ENCODE measurements at places on chromosomes 5 and 9.

GRCh38 chr5:38347896-38348295 is 89.5 kb downstream of the EGFLAM start:
- no peak for DNase-seq

- no peak for DNase-seq
These were observed 14.7 kb downstream of the CRB2 start for GRCh38 chr9:123370526-123371227.

- no peak for DNase-seq
These were observed 1080.7 kb upstream of the NUDT12 start for GRCh38 chr5:104643320-104643719.

GRCh38 chr9:97853056-97853843 is at the start of gene FOXE1:
FOXE1 (plus strand) TSS chr9:97853226; CDS start chr9:97853915, 689 bp downstream.
- no peak for DNase-seq

GRCh38 chr9:126114850-126115460 is 211.7 kb upstream of the MVB12B start:
- no peak for DNase-seq

DNA sequence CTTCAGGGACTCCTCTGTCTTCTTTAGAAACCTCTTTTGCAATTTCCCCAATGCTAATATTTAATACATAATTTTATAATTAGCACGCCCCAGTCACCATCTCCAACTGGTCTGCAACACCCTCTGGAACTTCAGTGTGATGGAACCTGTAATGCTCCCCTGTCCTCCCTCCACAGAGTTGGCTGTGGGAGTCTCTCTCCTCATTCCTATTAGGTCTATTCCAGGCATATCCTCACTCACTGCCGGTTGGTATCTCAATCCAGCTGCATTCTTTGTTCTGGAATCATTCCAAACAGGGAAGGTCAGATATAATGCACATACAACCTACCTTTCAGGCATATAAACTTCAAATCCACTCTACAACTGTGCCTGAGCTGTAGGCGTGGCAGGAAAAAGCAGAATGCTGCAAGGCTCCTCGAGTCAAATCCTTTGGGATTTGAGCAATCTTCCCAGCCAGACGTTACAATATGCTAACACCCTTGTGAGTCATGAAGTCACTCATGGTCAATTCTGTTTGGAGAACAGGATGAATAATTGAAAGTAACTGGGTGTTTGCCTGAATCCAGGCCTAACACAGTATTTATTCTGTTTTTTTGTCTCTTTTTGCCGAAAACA is 293.8 kb downstream of the CWC27 start:
- DNase-seq = no peak

DNA sequence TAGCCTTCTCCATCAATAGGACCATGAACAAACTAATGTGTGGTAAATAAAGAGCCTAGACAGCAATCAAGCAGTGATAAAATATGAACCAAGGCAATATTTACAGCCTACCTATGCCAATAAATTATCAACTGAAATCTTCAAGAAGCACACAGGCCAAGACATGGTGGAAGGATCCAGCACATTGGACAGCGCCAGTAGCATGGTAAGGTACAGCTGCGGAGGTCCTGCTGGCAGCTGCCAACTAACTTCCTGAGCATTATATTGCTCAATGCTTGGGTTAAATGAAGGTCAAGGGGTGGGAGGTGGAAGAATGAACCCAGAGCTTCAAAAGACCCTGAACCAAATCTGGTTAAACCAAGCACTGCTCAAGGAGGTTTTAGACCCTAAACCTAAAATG is 16.5 kb upstream of the SPDL1 start:
- DNase-seq = no peak

DNA sequence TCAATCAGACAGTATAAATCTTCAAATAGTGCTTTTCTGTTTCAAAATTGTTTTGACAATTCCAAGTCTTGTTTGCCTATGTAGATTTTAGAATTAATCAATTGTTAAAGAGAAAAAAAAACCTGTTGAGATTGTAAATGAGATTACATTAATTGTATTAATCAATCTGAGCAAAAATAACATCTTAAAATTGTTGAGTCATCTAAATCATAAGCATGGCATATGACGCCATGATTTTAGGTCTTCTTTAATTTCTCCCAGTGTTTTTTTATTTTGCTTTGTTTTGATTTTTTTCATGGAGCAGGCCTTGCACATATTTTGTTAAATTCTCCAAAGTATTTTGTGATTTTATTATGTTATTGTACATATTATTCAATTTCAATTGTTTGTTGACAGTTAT is 988.0 kb upstream of the SEMA6A start:
- no peak for DNase-seq

All from GM12891 (cell line).